Testis (tissue), 5 donors: ENCODE measurements at places on chromosomes 4 and X. TPM values are rescaled to one million over a fixed set of nuclear protein-coding genes. Genes with fewer than 3 reads are reported as not detected.

Gene PPP1R2C
- 69.6 TPM for total RNA-seq

DNA sequence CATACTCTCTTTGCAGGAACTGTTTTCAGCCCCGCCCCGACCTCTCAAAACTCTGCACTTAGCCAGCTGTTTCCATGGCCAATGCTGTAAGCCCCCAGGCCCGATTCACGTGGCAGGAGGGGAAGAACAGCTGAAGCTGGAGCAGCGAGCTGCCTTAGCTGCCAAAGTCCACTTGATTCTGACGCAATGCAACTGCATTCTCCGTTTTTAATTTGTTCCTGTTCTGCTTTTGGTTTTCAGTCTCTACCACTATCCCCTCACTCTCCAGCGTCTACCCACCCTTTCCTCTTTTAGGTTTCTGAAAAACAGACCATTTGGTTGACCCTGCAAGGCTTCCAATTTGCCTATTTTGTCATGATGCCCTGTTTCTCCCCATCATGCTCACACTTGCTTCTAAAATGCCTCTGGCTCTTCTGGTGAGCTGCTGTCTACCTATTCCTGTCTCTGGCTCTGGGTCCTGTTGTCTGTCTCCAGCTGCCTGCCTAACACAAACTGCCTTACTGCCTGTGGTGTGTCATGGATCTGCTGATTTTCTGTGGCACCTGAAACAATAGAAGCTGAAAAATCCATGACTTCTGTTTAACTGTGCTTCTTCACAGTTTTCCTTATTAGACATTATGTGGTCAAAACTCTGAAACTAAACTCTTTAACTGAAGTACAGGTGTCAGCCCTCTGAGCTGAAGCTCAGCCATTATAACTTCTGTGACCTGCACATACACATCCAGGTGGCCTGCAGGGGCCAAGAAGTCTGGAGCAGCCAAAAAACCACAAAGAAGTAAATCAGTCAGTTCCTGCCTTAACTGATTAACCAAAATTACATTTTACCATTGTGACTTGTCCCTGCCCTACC, 160.5 kb upstream of the AGTR2 start:
- no peaks in the 10 kb centered on the region for H3K27me3 ChIP-seq
- H3K4me3 ChIP-seq = no peak overlapping the region
- H3K27ac ChIP-seq = no peak overlapping the region
- H3K36me3 ChIP-seq = no peaks in the 10 kb centered on the region
- no peaks in the 10 kb centered on the region for H3K4me1 ChIP-seq

DNA sequence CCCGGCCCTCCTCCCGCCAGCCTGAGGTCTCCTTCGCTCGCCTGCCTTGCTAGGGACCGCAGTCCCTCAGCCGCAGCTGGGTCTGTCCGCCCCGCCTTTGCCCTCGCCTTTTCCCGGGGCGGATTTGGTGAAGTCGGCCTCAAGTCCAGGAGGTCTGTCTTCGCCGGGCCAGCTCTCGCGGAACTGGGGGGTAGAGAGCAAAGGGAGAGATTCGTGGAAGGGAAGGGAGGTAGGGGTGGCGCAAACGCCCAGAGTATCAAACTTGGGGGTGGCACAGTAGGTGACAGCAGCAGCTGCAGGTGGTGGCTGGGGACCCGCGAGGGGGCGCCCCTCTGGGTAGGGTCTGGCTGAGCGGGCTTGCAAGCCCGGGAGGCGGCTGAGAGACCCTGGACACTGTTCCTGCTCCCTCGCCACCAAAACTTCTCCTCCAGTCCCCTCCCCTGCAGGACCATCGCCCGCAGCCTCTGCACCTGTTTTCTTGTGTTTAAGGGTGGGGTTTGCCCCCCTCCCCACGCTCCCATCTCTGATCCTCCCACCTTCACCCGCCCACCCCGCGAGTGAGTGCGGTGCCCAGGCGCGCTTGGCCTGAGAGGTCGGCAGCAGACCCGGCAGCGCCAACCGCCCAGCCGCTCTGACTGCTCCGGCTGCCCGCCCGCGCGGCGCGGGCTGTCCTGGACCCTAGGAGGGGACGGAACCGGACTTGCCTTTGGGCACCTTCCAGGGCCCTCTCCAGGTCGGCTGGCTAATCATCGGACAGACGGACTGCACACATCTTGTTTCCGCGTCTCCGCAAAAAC, at the start of gene NPY2R:
Gene NPY2R, plus strand, starts transcription at position 379 of the 797 bp plus-strand sequence. CDS start 5,304 bp downstream, outside the sequence.
- DNase-seq = peak; percentile 69
- H3K4me3 ChIP-seq = peak within 1 kb of the TSS; percentile 72
- H3K4me1 ChIP-seq = no peaks in the 10 kb centered on the region
- H3K27me3 ChIP-seq = no peaks in the 10 kb centered on the region
- no peak within 1 kb of the TSS for H3K27ac ChIP-seq

- no peak overlapping the region for H3K4me3 ChIP-seq
- H3K4me1 ChIP-seq = no peaks in the 10 kb centered on the region
- no peak for DNase-seq
- no peak overlapping the region for H3K27ac ChIP-seq
- H3K27me3 ChIP-seq = no peaks in the 10 kb centered on the region
Observed at GRCh38 chrX:3576886-3577501, 136.5 kb downstream of the PRKX start.

- no peaks in the 10 kb centered on the region for H3K27me3 ChIP-seq
- DNase-seq = no peak
- no peak overlapping the region for H3K4me3 ChIP-seq
- H3K4me1 ChIP-seq = no peaks in the 10 kb centered on the region
- H3K27ac ChIP-seq = no peak overlapping the region
- no peaks in the 10 kb centered on the region for H3K36me3 ChIP-seq
Observed at GRCh38 chr4:183326853-183327252, 4.6 kb upstream of the CLDN24 start.

- no peaks in the 10 kb centered on the region for H3K4me1 ChIP-seq
- no peaks in the 10 kb centered on the region for H3K36me3 ChIP-seq
- H3K27me3 ChIP-seq = no peaks in the 10 kb centered on the region
- no peak for DNase-seq
- no peak overlapping the region for H3K4me3 ChIP-seq
Observed at GRCh38 chr4:107196312-107196711, 160.2 kb upstream of the DKK2 start.
